ENCODE measurements at places on chromosomes 3 and 15. TPM values are rescaled to one million over a fixed set of nuclear protein-coding genes. Genes with fewer than 3 reads are reported as not detected.
A peak's percentile ranks its signal among the peaks of the same experiment; 100 is the strongest.

- DNase-seq: no peak
Measured at GRCh38 chr3:197297002-197297401, 1.4 kb downstream of the DLG1 start.

Gene SPINK8
- total RNA-seq: not detected

GRCh38 chr3:174767853-174768382 lies 91.2 kb upstream of the NAALADL2 start:
- DNase-seq: peak; percentile 64

Gene SAMD7
- total RNA-seq: not detected

DNA sequence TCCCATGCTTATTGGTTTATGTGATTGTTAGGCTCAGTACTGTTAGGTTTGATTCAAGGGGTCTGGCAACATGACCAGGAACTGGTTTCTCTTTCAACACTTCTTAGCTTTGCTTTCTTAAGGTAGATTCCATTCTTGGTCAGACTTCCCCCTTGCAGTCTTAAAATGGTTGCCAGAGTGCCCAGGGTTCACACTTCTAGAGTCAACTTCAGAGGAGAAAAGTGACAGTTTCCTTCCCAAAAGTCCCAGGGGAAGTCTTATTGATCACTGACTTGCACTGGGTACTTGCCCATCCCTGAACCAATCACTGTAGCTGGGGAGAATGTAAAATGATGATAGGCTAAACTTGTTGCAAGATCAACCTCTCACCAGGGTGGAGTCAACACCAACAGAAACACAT lies 14.1 kb downstream of the MGLL start:
- DNase-seq: no peak

DNA sequence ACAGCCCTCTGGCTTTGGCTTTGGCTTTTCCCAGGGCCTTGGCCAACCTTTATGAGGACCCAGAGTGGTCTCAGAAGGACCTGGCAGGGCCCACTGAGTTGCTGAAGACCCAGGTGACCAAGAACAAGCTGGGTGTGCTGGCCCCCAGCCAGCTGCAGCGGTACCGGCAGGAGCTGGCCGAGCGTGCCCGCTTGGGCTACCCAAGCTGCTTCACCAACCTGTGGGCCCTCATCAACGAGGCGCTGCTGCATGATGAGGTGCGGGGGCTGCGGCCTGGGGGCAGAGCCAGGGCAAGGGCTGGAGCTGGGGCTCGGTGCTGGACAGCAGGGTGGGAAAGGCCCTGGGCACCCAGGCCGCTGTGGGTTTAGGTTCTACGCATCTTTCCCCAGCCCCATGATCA lies 6.2 kb downstream of the PLA2G4B start:
- DNase-seq: no peak

DNA sequence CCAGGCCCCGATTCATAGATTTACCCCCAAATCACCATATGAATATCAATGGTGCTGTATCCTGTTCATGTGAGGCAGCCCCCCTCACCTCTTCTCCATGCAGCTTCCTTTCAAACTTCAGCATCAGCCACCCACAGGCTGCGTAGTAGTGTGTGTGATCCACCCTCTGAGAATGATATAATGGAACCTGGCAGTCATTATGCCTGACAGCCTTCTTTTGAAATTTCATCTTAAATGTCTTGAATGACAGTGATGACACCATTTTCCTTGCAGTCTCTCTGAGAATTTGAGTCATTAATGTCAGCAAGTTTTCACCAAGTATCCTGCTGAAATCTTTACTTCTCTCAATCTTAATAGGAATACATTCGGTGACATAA lies 3.5 kb upstream of the CLRN1 start:
- DNase-seq: no peak

- DNase-seq: peak; percentile 15
Measured at GRCh38 chr3:69594286-69594685, 145.0 kb upstream of the MITF start.

- no peak for DNase-seq
Measured at GRCh38 chr3:141471160-141471559, 15.7 kb upstream of the RASA2 start.

- DNase-seq: peak; percentile 74
Measured at GRCh38 chr15:60758961-60759729, 280.2 kb upstream of the ICE2 start.

- DNase-seq: no peak
Measured at GRCh38 chr3:152156880-152157279, 111.8 kb upstream of the MBNL1 start.

DNA sequence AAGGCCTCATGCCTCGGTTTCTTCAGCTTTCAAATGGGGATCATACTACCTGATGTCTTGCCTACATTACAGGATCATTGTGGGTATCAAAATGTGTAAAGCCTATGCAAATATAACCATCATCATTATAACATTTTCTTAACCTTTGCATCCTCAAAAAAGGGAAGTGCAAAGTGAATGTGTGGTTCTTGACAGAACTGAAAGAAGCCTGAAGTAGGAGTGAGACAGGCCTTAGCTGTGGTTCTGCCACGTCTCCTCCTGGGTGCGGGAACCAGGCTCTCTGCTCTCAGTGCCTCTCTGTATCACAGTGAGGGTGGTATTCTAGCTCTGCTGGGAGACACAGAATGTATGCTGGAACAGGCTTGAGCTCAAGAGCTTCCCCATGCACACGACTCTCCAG lies 316.9 kb upstream of the ICE2 start:
- no peak for DNase-seq

All from bronchial epithelial cell (primary cell).